ENCODE measurements at places on chromosomes 3 and 15.
A peak's percentile ranks its signal among the peaks of the same experiment; 100 is the strongest.

GRCh38 chr15:101188637-101189408 lies 63.0 kb downstream of the CHSY1 start:
- peak; percentile 13 for DNase-seq

DNA sequence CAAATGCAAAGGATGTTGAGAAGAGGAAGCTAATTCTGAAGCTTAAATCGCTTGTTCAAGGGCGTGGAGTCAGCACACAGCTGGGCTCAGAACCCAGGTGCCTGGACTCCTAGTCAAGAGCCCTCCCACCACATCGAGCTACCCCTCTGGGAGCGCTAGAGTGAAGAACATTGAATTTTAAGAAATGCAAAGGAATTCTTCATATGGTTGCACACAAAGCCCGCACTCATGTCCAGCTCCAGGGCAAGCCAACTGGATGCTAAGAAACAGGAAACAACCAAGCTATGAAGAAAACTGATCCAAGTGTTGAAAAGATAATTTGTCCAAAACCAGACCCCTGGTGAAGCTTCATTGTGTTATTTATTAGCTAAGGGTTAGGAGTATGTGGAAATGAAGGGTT lies 122.3 kb downstream of the ALDH1A2 start:
- no peak for DNase-seq

GRCh38 chr3:185308126-185308754 lies 54.4 kb upstream of the EHHADH start:
- DNase-seq: peak; percentile 43

GRCh38 chr3:120824613-120825012 lies 82.1 kb downstream of the GTF2E1 start:
- no peak for DNase-seq

- peak; percentile 64 for DNase-seq
Measured at GRCh38 chr3:30342318-30343060, 263.9 kb upstream of the TGFBR2 start.

DNA sequence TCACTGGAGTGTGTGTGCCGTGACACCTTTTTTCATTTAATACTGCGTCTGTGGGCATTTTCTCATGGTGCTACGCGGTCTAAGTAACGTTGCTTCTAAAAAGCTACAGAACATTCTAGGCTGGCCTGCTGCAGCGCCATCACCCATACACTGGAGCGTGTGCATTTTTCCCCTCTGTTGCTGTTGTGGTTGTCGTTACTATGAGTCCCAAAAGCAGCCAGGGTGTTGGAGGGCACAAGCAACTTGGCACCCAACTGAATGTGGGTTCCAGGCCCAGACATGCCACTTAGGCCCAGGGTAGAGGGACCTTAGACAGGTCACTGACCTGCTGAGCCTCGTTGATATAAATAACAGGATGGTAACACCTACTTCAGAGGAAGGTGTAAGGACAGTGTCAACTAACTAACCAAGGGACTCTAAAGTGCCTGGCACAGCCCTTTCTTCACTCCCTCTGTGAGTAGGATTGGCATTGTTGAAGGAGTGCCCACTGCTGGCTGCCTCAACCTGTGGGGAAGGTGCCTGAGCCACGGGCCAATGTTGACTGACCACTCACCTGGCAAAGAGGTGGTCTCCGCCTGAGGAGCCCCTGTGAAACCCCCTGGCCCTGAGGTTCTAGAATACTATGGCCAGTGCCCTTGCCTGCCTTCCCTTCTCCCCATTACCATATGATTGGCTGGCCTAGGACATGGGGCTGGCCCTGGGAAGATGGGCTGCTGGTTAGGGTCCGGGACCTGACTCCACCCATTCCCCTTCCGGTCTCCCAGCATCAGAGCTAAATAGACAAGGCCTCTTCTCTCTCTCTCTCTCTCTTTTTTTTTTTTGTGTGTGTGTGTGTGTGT lies 3.5 kb downstream of the CSK start:
- DNase-seq: no peak

- DNase-seq: no peak
Measured at GRCh38 chr3:172786036-172786435, 35.5 kb downstream of the ECT2 start.

DNA sequence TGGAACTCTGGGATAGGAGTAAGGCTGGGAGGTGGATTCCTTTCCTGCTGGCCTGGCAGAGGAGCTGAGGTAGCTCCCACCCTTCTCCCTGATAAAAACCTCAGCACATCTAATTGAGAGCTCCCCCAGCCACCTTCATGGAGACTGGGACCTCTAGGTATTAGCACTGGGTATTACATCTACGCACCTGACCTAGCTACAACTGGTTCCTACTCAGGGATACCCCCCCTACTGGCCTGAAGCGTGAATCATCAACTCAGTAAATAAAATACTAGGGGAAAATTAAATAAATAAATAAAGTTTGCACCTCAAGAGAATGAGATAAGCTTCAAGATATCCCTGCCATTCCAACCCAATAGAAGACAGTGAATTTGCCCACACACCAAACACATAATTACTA lies 140.4 kb downstream of the NEK10 start:
- no peak for DNase-seq

GRCh38 chr3:172176061-172176770 lies 136.8 kb downstream of the FNDC3B start:
- DNase-seq: no peak

- DNase-seq: peak; percentile 11
Measured at GRCh38 chr3:136069933-136070332, 104.4 kb downstream of the PPP2R3A start.

DNA sequence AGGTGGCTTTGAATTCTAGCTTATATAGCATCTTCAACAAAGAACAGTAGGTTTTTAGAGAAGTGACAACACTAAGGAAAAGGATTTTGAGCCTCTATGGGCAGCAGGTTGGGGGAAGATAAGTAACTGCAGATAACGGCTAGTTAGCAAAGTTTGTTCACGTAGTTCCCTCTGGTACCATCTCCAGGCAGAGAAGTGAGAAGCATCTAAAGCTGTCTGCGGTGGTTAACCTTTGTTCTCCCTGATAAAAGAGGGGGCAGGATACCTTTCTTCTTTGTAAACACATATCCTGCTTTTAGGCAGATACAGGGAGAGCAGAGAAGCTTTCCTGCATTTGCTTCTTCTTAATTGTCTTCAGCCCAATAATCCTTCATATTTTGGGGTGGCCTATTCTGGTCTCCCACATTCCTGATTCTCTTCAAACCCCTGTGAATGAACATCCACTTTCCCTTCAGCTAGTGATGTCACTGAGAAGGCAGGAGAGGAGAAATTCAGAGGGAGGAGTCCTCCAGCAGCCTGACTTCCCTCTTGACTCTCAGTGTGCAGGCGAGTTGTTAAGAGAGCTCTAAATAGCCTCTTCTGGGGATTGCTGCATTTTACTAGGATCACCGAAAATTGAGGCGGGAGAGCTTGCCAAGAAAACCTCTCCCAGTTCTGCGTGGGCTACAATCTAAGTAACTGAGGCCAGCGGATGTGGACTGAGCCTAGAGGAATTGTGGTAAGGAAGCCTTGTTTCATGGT lies 393.7 kb upstream of the C2CD4B start:
- DNase-seq: no peak

- DNase-seq: no peak
Measured at GRCh38 chr15:55245059-55245458, 44.6 kb downstream of the RAB27A start.

DNA sequence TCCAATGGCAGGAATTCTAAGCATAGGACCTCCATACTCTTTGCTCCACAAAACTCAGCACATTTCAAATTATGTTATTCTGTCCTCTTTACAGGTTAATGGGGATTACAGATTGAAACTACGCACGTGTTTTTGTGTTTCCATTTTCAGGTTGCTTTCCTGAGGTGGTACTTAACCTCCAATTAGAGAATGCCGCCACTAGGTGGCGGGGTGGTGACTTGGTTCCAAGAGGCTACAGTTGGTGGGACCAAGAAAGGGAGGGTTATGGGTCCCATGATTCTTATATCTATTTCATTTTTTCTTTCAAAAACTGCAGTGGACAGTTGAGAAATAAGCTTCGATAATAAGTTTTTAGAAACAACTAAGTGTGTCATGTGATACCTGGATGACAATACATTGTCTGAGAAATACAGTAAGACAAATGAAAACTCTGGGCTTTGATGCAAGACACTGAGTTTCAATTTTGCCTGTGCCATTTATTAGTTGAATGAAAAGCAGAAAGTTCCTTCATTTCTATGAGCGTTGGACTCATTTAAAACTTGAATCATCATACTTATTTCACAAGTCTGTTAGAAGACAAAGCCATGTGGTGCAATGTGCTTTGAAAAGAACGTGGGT lies 539.0 kb downstream of the FGF12 start:
- peak; percentile 49 for DNase-seq

DNA sequence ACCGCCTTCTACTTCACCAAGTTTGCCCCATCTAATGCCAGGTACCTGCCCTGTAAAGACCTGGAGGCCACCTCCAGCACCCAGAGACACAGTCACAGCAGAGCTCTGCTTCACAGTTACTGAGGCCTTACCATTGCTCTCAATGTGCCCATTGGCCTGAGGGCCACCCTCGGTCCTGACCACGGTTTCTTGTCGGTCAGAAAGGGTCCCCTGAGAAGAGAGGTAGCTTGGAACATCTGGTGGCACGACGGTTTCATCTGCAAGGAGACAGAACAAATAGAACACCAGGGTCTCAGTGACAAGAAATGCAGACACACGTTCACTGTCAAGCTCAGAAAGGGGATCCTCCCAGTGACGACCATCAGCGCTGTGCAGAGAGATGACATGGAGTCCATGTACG lies 118.7 kb downstream of the LRIG1 start:
- DNase-seq: no peak

DNA sequence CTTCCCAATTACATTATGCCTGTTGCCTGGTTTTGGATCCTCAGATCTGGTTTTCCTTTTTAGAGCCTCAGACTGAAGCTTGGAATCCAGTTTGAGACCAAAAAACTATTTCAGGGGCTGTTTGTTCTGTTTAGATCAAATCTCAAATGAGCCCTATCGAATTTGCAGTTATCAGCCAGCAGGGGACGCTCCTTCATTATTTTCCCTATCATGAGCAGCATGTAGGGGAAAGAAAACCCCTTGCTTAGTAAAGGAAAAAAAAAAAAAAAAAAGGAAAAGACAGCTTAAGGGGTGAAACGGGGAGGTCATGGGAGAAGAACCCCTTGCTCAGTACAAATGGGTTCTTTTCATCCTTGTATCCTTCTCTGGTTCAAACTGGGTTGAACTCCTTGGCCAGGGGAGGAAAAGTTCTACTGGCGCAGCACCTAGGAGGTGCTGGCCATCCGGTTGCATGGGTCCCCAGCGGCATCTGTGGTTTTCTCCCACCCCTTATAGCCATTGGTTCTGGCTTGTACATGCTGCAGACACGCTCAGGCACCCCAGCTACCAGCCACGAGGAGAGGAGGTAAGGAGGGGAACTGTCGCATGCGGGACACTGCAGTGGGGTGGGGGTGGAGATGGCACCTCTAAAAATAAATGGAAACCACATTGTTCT lies 1375.1 kb upstream of the ALCAM start:
- DNase-seq: peak; percentile 3

DNA sequence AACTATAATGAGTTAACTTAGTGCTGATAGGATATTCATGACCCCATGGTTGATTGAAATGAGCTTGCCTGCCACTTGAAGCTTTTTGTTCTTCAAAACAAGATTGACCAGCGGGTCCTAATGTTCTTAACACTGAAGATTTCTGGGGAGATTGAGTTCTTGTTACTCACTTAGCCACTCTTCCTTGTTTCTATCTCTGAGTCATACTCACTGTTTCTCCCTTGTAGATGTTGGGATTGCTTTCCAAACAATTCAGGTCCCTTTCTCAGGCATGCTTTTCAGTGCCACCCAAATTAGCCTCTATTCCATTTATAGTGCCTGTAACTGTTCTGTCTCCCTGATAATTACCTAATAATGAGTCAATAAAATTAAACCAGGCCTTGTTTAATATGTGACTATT lies 517.0 kb downstream of the SQOR start:
- DNase-seq: no peak

DNA sequence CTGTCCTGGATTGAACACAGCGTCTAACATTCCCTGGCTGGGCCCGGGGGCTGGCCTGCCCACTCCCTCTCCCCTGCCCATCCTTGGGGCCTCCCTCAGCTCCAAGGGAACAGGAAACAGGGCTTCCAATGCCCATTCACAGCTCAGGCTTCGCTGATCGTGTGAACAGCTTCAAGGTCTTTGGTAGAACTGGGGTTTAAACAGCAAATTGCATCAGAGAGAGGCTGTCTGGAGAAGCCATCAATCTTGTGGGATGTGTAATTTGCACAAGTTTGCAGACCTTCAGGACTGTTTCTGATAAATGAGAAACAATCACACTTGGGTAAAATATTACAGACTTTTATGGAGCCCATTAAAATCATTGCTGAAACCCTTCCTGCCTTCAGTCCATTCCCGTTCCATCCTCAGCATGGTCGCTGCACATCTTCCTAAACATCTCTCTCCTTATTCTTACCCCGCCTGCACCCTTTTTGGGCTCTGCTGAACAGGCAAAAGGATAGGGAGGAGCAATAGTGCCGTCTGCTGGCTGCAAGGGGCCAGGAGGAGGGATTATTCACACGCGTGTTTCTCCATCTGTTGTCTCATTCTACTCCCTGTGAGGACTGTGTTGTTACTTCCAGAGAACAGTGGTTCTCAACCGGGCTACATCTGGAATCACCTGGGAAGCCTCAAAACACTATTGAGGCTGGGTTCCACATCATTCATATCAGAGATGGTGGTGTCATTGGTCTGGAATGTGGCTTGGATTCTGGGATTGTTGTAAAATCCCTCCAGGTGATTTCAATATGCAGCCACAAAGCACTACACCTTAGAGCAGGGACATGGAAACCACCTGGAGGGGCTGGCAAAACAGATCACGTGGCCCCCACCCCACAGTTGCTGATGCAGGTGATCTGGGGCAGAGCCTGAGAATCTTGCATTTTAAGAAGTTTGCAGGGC lies 116.3 kb downstream of the CLSTN2 start:
- DNase-seq: no peak

GRCh38 chr15:30889196-30889595 lies 14.5 kb upstream of the FAN1 start:
- DNase-seq: no peak

DNA sequence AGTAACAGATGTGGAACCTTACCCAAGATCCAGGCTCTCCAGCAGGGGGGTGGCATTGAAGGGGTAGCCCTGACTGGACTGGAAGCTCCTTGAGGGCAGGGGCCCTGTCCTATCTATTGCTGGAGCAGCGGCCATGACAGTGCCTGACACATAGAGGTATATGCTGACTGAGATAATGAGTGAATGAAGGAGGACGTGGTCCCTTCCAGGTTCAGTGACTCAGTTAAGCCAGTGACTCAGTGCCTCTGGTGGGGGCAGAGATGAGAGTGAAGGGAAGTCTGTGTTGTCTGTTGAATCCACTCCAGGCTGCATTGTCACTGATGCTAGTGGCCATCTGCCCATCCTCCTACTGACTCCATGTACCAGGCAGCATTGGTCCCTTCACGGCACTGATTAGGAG lies 13.0 kb upstream of the CTXND1 start:
- DNase-seq: no peak

- no peak for DNase-seq
Measured at GRCh38 chr3:78430741-78431140, 1337.1 kb downstream of the ROBO1 start.

- no peak for DNase-seq
Measured at GRCh38 chr3:13629644-13630043, 80.7 kb downstream of the FBLN2 start.

DNA sequence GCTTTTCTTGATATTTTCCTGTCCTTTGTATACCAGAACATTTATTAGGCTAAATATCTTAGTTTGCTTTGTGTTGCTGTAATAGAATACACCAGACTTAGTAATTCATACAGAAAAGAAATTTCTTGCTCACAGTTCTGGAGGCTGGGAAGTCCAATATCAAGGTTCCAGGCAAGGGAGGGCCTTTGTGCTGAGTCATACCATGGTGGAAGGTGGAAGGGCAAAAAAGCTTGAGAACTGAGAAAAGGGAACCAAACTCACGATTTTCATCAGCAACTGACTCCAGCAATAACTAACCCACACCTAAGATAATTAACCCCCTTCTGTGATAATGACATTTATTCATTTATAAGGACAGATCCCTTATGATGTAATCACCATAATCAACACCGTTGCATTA lies 496.9 kb upstream of the SUCLG2 start:
- no peak for DNase-seq
